Vein endothelial cell (primary cell): ENCODE measurements at places on chromosomes 4 and X. TPM values are rescaled to one million over a fixed set of nuclear protein-coding genes. Genes with fewer than 3 reads are reported as not detected.

NEXMIF gene
- 0.10 TPM in 1 of 2 replicates, not detected in the other for total RNA-seq

SULT1B1 gene
- total RNA-seq = 15.3 and 46.1 TPM in 2 replicates

CNGA1 gene
- not detected in 2 replicates for total RNA-seq

FAM47C gene
- not detected in 2 replicates for total RNA-seq

APLN gene
- total RNA-seq = 237 and 274 TPM in 2 replicates

FAT4 gene
- total RNA-seq = 74.2 and 94.7 TPM in 2 replicates

CLDN22 gene
- total RNA-seq = 0.10 TPM in 1 of 2 replicates, not detected in the other

DCAF8L2 gene
- 0.10 and 0.33 TPM in 2 replicates for total RNA-seq

RHOXF2B gene
- total RNA-seq = 1.3 TPM in 1 of 2 replicates, not detected in the other

GATA1 gene
- not detected in 2 replicates for total RNA-seq

UGT2B7 gene
- not detected in 2 replicates for total RNA-seq

SH2D1A gene
- total RNA-seq = not detected in 2 replicates

OTC gene
- not detected in 2 replicates for total RNA-seq

MAGEA10 gene
- not detected in 2 replicates for total RNA-seq

PRDM8 gene
- 0.65 and 0.76 TPM in 2 replicates for total RNA-seq
